Caki2 (cell line): ENCODE measurements at places on chromosomes 11 and 22.
A peak's percentile ranks its signal among the peaks of the same experiment; 100 is the strongest.

- no peak for DNase-seq
Observed at GRCh38 chr22:43996170-43996980, 27.7 kb upstream of the PARVB start.

GRCh38 chr22:44023404-44024287 lies 456 bp upstream of the PARVB start:
- peak; percentile 74 for DNase-seq

- DNase-seq = no peak
Observed at GRCh38 chr22:36182056-36182455, 19.6 kb downstream of the APOL4 start.

DNA sequence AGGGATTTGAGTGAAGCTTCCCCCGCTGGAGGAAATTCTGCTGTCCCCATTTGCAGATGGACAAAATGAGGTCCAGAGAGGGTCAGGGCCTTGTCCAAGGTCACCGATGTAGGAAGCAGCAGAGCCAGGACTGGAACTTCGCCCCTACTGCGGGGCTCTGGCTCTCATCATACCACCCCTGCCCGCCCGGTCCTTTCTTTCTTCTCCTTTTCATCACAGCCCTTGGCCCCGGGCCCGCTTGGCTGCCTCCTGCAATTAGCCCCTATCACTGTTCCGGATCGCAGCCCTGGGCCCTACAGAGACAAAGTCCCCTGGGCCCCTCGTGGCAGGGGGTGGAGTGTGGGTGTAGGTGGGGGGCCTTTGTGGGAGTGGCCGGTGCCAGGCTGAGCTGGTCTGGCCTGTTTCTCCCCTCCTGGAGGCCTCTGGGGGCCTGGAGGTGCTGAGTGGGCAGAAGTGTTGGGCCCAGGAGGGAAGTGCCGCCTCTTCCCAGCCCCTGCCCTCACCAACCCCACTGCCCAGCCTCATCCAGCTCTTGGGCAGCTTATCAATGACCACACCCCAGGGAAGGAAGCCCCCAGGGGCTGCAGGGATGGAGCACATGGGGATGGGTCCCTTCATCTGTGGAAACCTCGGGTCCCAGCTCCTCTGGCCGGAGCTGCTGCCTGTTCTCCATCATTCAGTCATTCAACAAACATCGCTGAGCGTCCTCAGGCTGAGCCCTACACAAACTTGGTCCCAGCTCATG lies 3.4 kb downstream of the EMID1 start:
- no peak for DNase-seq

DNA sequence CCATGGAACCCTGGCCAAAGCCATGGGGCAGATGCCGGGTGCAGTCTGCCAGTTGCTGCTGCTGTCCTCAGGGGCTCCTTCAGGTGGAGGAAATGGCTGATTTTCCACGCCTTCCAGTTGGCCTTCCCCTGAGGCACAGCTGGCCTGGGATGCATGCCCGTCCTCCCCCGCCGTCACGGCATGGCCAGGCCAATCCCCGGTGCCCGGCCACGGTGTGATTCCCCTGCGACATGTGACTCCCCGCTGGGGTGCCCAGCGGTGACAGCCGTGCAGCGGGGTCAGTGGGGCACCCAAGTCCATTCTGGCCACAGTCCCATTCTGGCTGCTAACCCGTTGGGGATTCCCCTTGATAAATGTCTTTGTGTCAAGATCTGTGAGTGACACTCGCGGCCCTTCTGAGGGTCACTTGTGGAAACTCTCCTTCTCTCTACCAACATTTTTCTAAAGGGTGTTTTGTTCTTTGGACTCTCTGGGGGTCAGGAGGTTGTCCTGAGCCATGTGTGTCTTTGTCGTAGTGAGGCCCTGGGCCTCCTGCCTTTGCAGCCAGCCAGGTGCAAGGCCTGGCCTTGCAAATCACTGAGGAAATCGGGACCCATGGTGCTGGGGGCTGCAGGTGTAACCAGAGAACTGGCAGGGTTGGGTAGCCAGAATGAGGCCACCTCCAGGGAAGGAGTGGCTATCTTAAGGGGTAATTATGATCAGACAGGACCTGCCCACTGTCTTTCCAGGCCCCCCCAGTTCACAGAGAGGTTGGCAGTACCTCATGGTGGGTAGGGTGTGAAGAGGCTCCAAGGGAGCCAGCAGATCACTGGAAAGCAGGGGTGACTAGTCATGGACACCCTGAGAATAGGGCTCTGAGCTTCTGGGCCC lies 37.1 kb downstream of the KCNQ1OT1 start:
- no peak for DNase-seq

GRCh38 chr11:78418584-78419211 lies 1.1 kb upstream of the GAB2 start:
- no peak for DNase-seq

DNA sequence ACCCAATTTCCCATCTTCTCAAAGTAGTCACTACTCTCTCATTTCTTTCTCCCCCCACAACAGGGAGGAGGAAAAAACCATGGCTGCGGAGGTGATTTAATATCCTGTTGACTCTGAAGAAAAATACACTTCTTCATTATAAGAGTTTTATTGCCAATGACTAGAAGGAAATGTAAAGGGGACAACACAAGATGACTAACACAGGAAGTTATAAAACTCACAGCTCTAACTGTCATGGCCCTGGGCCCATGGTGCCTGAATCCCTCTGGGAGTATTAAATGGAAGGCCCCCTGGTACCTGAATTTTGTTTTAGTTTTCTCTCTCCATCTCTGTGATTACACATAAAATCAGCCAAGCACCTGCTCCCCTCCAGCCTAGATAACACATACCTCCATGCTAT lies 352.8 kb upstream of the FAT3 start:
- DNase-seq = no peak

DNA sequence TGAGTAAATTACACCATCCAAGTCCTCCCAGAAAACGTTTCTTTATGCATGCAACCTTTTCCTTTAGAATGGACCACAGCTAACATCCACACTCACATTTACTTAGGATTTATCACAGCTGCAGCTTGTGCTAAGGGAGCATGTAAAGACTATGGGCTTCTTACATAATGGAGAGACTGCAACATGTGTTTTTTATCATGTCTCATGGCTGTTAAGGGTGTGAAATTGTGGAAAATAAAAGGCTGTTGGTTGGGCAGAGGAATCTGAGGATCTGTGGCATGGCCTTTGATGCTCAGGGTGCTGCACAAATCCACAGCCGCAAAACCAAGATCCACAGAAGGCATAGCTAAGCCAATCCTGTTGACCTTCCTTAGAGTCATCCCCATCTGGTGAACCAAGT lies 112.0 kb upstream of the MTNR1B start:
- DNase-seq = no peak

DNA sequence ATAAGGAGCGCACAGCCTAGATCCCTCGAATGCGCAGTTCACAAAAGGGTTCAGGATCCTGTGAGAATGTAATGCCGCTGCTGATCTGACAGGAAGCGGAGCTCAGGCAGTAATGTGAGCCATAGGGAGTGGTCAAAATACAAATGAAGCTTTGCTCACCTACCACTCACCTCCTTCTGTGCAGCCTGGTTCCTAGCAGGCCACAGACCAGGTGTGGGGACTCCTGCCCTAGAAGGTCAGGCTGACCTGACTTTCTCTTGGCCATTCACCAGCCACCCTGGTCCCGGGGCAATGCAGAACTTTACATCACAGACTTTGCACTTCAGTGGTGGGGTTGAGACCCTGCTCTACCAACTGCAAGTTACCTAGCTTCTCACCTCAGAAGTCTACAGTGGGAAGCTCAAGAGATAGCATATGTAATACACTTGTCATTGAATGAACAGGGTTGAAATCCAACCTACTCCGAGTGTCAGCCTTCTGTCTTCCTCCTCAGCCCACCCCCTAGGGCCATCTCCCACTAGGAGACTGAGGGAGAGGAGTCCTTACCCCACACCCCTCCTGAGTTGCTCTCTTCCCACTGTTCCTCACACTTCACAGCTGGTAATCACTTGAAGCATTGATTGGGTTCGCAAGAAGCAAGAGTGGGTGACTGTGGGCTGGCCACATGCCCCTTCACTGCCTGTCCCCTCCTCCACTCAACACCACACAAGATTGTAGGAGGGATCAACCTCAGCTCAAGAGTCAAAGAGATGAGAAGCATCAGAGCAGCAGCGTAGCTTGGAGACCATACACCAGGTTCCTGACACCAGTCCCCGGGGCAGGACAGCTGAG lies 2.0 kb upstream of the KCNJ1 start:
- no peak for DNase-seq

- DNase-seq = no peak
Observed at GRCh38 chr11:30282289-30282631, 40.6 kb upstream of the ARL14EP start.

DNA sequence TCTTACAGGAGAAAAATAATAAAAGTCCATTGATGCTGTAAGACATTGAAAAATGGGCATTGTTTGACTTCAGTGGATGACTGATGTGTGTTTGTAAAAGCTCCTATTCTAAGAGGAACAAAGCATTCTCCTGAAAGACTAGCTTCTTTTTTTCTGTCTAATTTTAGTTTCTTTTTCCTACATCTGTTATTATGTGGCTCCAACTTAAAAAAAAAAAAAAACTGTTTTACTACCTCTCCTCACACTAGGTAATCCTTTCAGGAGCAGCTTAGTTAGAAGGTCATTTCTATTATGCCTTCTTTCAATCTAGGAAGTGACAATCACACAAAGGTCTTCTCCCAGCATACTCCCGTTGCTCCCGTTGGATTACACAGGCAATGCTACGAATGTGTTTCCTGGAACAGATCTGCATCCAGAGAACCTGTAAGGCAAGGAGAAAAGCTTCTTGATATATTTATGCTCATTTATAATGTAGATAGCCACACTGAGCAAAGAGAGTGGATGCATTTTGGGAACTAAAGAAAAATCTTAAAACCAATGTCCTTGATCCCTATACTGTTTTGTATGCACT lies 595.1 kb upstream of the CCDC179 start:
- no peak for DNase-seq

DNA sequence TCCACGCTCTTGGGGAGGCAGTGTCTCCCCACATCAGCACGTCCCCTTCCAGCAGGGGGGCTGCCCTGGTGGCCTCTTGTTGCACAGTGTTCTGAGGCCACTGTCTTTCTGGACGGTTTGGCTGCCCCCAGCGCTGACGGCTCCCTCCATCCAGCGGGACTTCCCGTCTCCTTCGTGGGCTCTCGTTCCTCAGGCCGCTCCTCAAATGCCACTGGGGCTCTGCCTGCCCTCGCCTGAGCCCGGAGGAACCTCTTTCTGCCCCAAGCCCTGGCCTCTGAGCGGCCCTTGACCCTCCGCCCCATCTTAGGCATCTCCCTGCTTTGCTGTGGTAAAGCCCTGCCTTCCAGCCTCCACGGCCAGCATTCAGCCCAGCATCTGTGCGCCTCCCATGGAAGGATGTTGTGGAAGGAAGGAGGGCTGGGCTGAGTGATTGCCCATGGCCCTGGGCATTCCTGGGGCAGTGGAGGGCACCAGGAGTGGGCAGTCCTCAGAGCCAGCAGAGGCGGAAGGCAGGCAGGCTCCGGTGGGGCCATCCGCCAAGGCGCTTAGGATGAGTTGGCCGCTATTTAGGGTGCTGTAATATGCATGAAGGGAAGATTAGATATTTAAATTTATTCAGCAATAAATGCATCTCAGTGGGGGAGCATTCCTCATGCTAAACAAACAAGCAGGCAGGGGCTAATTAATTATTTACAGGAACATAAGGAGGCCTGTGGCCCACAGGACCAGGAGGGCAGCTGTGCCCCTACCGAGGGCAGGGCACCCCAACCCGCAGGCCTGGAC lies 17.8 kb downstream of the OTUB1 start:
- DNase-seq = peak; percentile 68

DNA sequence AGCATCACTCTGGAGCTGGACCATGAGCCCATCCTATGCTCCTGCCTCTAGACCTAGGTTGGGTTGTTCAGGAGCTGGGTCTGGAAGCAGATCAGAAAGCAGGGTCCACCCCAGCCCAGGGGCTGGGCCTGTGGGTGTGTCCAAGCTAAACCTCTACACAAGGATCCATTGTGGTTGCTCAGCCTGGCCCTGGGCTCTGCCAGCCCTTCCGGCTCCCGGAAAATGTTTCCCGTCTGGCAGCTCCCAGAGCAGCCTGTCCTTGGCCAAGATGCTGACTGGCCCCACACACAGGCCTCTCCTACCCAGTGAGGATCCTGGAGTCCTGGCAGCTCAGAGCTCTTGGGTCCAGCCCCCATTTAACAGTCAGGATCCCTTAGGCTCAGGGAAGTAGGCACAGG lies 35.3 kb upstream of the FCHSD2 start:
- no peak for DNase-seq

- no peak for DNase-seq
Observed at GRCh38 chr11:14237444-14237961, 121.5 kb downstream of the RRAS2 start.

DNA sequence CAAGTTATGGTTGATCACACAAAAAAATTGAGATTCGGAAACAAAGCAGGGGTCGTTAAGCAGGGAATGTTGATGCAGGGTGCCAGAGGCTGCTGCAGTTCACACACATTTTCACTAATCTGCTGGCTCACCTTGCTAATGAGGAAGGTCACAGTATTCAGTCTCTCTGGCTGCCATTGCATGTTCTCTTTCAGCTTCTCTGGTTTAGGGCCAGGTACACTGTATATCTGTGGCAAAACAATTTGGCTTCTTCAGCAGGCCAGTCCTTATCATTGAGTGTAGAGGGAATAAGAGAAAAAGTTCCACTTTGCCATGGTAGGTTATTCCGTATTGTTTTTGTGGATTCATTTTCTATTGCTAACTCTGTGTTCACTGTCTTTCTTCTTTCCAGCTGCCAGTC lies 283.7 kb upstream of the ANO3 start:
- no peak for DNase-seq

- DNase-seq = no peak
Observed at GRCh38 chr22:25403284-25403810, 161.1 kb upstream of the GRK3 start.

GRCh38 chr11:102007567-102008437 lies 39.4 kb upstream of the CFAP300 start:
- peak; percentile 72 for DNase-seq

- no peak for DNase-seq
Observed at GRCh38 chr11:32729976-32730375, 64.5 kb downstream of the CCDC73 start.

GRCh38 chr22:11626422-11626773 lies 3901.6 kb upstream of the OR11H1 start:
- no peak for DNase-seq

DNA sequence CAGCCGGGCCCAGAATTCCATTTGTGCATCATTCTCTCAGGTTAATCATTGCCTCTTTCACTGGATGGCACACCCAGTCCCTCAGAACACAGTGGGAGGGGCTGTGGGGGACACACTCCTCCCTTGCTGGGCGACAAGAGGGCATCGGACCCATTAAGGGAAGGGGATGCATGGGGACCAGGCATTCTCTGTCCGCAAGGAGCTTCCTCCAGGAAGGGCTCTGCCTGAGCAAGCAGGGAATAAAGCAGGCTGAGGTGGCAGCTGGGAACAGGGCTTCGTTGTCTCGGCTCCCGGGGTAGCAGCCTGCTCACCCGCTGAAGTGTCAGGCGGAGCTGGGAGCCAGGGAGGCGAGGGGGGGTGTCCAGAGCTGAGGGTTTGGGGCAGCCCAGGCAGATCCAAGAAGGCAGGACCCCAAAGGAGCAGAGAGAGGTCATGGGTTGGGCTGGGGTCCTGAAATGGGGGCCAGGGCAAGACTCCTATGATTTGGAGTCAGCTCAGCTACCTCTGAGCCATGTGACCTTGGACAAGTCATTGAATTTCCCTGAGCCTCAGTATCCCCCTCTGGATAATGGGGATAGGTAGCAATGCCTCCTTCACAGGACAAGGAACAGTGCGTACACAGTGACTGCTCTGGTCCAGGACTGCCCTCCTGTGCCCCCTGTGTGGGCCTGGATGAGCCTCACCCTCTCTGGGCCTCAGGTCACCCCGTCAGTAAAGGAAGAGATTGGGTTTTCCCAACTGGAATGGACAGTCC lies 1.4 kb downstream of the GAL3ST1 start:
- peak; percentile 78 for DNase-seq

- no peak for DNase-seq
Observed at GRCh38 chr11:77094841-77095365, 7.7 kb upstream of the OMP start.

GRCh38 chr11:35500744-35501143 lies 24.7 kb downstream of the PAMR1 start:
- no peak for DNase-seq
